IMR-90 (cell line): ENCODE measurements at places on chromosomes 7 and 10. TPM values are rescaled to one million over a fixed set of nuclear protein-coding genes. Genes with fewer than 3 reads are reported as not detected.

CFTR gene
- under 0.01 and 0.18 TPM in 2 replicates for total RNA-seq

ITIH5 gene
- total RNA-seq, result under 0.01 TPM in 2 replicates

HMX2 gene
- total RNA-seq, result not detected in 2 replicates

TRPV5 gene
- not detected in 2 replicates for total RNA-seq

GNG11 gene
- total RNA-seq, result 6.1 and 11.1 TPM in 2 replicates

PDZD7 gene
- 0.83 and 0.90 TPM in 2 replicates for total RNA-seq

FAM25A gene
- not detected in 2 replicates for total RNA-seq

PNLIPRP1 gene
- total RNA-seq, result not detected in 2 replicates

CCDC136 gene
- total RNA-seq, result 7.7 and 8.3 TPM in 2 replicates

GBX1 gene
- total RNA-seq, result not detected in 2 replicates

TMEM26 gene
- 0.36 and 0.56 TPM in 2 replicates for total RNA-seq

OPN1SW gene
- not detected in 2 replicates for total RNA-seq

MOGAT3 gene
- not detected in 2 replicates for total RNA-seq

PRTFDC1 gene
- 17.9 and 24.2 TPM in 2 replicates for total RNA-seq

GPER1 gene
- total RNA-seq, result 2.0 and 2.2 TPM in 2 replicates

MAGI2 gene
- total RNA-seq, result 17.9 and 27.2 TPM in 2 replicates

ANKRD7 gene
- 0.18 and 0.28 TPM in 2 replicates for total RNA-seq

CCL26 gene
- not detected in 2 replicates for total RNA-seq

CNPY1 gene
- total RNA-seq, result not detected in 2 replicates
